Fibroblast of skin of scalp (primary cell): ENCODE measurements at places on chromosomes 13 and 19.

DNA sequence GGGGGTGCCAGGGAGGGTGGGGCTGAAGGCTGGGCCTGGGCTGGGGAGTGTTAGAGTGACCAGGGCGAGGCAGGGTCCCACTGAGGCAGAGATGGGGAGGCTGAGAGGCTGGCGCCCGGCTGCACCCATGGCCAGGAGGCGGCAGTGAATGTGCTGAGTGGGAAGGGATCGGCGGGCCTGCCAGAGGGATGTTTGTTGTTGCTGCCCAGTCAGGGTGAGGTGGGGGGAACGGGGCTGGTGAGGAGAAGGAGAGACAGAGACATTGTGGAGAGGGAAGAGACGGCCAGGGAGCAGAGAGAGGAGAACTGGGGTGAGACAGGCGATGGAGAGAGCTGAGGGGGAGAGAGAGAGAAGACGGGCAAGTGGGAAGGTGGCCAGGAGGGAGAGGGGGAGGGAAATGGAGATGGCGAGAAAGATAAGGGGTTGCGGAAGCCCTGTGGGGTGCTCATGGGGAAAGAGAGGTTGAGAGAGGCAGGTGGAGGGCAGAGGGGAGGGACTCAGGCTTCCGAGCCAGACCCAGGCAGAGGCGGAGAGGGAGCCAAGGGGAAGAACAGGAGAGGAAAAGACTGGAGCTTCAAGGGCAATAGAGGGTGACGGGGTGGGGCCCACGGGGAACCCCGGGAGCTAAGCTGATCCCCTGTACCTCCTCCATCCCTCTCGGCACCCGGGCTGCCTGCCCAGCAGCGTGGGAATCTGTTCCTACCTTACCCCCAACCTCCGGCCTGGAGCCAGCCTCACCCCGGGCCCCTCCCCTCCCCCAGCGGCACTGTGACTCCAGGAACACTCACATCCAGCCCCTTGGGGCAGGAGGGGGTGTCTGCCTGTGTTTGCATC, 690 bp upstream of the B3GNT8 start:
- DNase-seq: no peak

DNA sequence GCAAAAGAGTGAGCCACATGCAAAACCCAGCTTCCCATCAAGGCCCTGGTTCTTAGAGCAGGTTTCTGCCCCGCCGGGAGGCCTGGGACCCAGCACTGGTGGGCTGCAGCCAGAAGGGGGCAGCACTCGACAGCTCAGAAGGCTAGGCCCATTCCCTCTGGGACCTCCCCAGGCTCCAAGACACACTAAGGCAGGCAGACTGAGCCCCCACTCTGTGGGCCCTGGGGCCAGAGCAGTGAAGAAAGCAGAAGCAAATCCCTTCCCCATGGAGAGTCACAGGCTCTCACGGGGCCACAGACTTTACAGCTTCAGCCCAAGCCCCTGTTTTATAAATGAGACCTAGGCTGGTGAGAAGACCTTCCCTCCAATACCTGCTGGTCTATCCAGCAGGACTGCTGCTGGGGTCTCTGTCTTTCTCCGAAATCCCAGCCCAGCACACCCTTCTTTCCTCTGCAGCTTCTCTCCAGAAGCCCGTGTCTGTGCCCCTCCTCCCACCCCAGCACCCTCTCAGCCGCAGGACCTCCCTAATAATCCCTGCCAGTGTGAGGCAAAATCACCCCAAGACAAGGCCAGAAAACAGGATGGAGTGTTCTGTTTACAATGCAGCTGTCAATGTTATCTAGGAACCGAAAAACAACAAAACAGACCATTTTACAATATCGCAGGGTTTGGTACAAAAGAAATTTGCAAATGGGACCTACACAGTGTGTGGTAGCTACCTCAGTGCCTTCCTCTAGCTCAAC, 109.3 kb downstream of the ABCC4 start:
- peak; percentile 74 for DNase-seq

GRCh38 chr19:51600940-51601580, 29.1 kb downstream of the SIGLEC5 start:
- DNase-seq: no peak

DNA sequence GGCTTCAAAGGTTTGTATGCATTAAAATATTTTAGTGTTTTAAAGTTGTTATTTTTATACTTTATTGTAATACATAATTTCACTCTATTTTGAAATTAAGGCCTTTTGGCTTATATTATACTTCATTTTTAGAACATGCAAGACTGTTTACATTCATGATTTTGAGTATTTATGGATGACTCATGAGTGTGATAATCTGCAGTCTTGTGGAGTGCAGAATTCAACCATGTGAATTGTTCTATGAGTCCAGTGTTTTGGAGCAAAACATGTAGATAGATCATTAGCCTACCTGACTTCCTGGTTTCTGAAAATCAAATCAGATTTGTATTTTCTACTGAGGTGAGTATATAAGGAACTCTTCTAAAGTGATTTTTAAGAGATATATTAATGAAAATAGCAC, 241.8 kb downstream of the PCCA start:
- peak; percentile 5 for DNase-seq

DNA sequence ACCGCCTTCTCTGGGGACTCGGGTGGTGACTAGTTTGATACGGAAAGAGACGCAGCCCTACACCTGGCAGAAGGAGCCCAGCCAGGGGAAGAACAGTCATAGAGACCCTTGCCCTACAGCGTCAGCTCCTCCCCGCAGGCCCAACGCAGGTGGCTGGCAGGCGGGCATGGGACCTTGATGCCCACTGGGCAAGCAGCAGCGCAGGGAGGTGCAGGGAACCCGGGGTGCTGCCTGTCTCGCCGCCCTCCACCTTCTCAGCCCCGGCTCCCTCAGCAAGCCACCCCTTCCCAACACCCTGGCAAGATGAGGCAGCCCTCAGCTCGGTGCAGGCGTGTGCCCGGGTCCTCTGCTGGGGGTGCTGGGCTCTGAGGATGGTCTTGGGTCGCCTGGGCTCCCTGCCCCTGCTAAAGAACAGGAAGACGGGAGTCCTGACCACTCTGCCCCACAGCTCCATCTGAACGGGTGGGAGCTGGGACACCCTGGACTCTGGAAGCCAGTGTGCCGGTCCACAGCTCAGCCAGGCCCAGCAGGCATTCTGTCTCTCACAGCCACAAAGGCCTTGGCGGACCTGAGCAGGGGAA, 9.0 kb downstream of the MIER2 start:
- no peak for DNase-seq

DNA sequence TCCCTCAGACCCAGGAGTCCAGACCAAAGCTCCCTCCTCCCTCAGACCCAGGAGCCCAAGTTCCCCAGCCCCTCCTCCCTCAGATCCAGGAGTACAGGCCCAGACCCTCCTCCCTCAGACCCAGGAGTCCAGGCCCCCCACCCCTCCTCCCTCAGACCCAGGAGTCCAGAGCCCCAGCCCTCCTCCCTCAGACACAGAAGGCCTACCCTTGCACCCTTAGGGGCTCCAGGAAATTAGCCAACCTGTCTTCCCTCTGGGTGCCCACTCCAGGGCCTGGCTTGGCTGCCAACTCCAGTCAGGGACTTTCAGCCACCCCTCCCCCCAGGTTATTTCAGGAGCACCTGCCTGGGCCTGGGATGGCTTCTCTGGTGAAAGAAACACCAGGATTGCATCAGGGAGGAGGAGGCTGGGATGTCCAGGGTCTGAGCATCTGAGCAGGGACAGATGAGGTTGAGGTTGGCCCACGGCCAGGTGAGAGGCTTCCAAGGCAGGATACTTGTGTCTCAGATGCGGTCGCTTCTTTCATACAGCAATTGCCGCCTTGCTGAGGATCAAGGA, at the start of gene FGF21:
TSS of gene FGF21 (plus strand) at position 441 of the 558 bp plus-strand sequence. CDS start 713 bp downstream, outside the sequence.
- peak; percentile 31 for DNase-seq

DNA sequence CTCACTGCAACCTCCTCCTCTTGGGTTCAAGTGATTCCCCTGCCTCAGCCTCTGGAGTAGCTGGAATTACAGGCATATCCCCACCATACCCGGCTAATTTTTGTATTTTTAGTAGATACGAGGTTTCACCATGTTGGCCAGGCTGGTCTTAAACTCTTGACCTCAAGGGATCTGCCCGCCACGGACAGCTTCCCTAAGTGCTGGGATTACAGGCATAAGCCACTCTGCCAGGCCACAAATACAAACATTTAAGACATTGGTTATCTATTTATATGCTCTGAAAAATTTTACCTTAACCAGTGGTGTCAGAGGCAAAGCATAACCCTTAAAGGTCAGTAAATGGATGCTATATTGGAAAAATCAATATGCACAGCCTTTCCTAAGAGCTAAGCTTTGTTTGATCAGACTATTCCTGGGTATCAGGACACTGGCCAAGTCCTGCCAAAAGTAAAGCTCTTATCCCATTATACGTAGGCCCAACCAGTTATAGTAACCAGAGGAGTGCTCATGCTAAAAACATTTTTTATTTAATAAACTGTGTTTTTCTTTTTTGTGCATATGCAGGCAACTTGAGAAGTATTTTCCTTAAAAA, 56.4 kb upstream of the STARD13 start:
- DNase-seq: no peak
